Placental pericyte (primary cell): ENCODE measurements at places on chromosomes 6 and 20. TPM values are rescaled to one million over a fixed set of nuclear protein-coding genes. Genes with fewer than 3 reads are reported as not detected.

The BPIFB2 gene
- not detected in 2 replicates for total RNA-seq

The MROH8 gene
- 1.7 and 7.9 TPM in 2 replicates for total RNA-seq

The LINC00237 gene
- total RNA-seq, result not detected in 2 replicates

The TGM3 gene
- not detected in 2 replicates for total RNA-seq

The FNDC11 gene
- total RNA-seq, result 0.43 and 0.88 TPM in 2 replicates

The RAE1 gene
- 29.6 and 56.7 TPM in 2 replicates for total RNA-seq

The TTK gene
- total RNA-seq, result 1.5 and 54.8 TPM in 2 replicates

The OTOR gene
- total RNA-seq, result not detected in 2 replicates

The NOL7 gene
- total RNA-seq, result 55.3 and 107 TPM in 2 replicates

The SEMG1 gene
- not detected in 2 replicates for total RNA-seq

The AARS2 gene
- total RNA-seq, result 9.8 and 23.0 TPM in 2 replicates

The GSTA3 gene
- not detected in 2 replicates for total RNA-seq

The IPCEF1 gene
- under 0.01 TPM in 1 of 2 replicates, not detected in the other for total RNA-seq

The FKBP1C gene
- 0.44 and 1.0 TPM in 2 replicates for total RNA-seq

The ERGIC3 gene
- total RNA-seq, result 207 and 467 TPM in 2 replicates

The ZC2HC1B gene
- total RNA-seq, result not detected in 2 replicates

The MAP1LC3A gene
- total RNA-seq, result 13.6 and 14.5 TPM in 2 replicates

The EPB41L1 gene
- total RNA-seq, result 5.0 and 12.0 TPM in 2 replicates

The DBNDD2 gene
- 12.3 and 16.2 TPM in 2 replicates for total RNA-seq

The TINAG gene
- not detected in 2 replicates for total RNA-seq

The CRIP3 gene
- total RNA-seq, result not detected in 2 replicates

The VWA7 gene
- total RNA-seq, result 0.14 and 0.44 TPM in 2 replicates

The TREML2 gene
- not detected in 2 replicates for total RNA-seq

The NRN1 gene
- total RNA-seq, result 0.43 TPM in 1 of 2 replicates, not detected in the other

The SNX14 gene
- 87.5 and 92.5 TPM in 2 replicates for total RNA-seq

The C20orf144 gene
- total RNA-seq, result 0.14 and 0.22 TPM in 2 replicates

The WRNIP1 gene
- total RNA-seq, result 31.3 and 49.2 TPM in 2 replicates
